ENCODE measurements at places on chromosomes 12 and 14. TPM values are rescaled to one million over a fixed set of nuclear protein-coding genes. Genes with fewer than 3 reads are reported as not detected.

PDE3A gene
- not detected for total RNA-seq

DNA sequence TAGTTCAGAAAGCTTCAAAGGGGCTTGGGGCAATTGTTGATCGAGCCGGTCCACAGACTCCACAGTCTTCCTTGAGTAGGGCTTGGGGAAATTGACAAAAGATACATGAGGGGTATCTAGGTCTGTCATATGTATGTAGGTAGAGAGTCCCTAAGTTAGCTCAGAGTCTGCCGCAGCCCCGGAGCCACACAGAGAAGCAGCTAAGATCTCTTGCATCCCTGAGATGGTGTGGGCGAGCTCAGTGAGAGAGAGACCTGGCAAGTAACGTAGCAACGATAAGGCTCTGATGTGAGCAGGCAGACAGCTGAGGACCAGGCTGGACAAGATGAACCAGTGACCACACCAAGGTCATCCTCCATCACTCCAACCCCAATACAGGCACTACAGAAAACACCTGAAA lies 297.6 kb downstream of the TMEM132D start:
- DNase-seq: no peak

DNA sequence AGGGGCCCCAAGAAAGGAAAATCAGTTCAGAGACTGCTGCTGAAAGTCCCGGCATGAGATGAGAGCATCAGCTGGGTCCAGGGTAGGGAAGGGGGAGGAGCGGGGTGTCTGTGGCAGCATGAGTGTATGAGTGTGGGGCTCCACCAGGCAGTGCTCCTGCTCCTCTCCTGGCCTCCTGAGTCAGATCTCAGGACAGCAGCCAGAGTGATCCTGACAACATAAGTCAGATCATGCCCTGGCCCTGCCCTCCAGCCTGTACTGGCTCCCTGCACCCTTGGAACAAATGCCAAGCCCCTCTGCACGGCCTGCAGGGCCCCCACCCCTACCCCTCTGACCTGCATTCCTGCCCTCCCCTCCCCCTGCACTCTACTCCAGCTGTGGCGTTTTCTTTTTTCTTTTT lies 24.2 kb upstream of the LRP1-AS start:
- peak; percentile 64 for DNase-seq

GRCh38 chr14:55220230-55220629 lies 28.8 kb upstream of the DLGAP5 start:
- DNase-seq: peak; percentile 17

DNA sequence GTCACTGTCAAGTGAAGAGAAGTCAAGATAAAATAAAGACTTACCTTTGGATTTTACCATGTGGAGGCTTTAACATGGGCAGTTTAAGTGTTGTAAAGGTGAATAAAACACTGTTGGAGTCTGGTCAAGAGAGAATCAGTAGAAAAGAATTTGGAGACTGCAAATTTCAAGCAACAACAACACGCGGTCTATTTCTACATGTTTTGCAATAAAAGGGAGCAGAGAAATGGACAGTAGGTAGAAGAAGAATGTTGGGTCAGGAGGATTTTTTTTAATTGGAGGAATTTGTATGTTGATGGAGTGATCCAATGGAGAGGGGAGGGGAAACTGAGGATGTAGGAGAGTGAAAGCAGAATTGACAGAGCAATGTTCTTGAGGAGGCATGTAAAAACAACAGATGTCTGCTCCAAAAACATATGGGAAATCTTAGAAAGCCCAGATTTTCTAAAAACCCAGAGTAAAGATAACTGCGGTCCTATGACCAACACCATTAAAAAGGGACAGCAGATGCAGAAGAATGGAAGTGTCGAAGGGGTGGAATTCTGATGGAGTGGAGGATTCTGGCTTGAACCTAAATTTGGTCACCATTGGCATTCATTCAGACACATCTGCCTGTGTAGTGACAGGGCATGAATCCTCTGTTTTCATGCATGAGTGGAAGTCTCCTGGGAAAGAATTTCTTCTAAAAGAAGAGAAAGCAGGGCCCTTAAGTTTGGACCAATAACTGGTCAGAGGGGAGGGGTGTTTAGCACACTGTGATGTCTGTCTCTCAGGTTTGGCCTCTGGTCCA lies 68.0 kb upstream of the OSBPL8 start:
- DNase-seq: no peak

All from LHCN-M2 (cell line).